CD4-positive, alpha-beta memory T cell (primary cell): ENCODE measurements at places on chromosomes 6 and 20. TPM values are rescaled to one million over a fixed set of nuclear protein-coding genes. Genes with fewer than 3 reads are reported as not detected.

RIMS1 gene
- not detected for polyA plus RNA-seq

ULBP1 gene
- polyA plus RNA-seq: not detected

CST5 gene
- polyA plus RNA-seq: not detected

SLC17A9 gene
- 0.13 TPM for polyA plus RNA-seq

PLAGL2 gene
- 1.1 TPM for polyA plus RNA-seq

SLC35A1 gene
- 33.2 TPM for polyA plus RNA-seq

ECT2L gene
- polyA plus RNA-seq: 0.13 TPM

PRPH2 gene
- polyA plus RNA-seq: 0.11 TPM

SLC22A16 gene
- not detected for polyA plus RNA-seq

MYCT1 gene
- polyA plus RNA-seq: not detected

DEFB124 gene
- polyA plus RNA-seq: not detected

RNASET2 gene
- 586 TPM for polyA plus RNA-seq

NRSN1 gene
- polyA plus RNA-seq: not detected

BTBD9 gene
- polyA plus RNA-seq: 24.9 TPM

LTB gene
- polyA plus RNA-seq: 3,276 TPM

LINC00237 gene
- polyA plus RNA-seq: not detected

LY6G6D gene
- not detected for polyA plus RNA-seq

TNFRSF21 gene
- not detected for polyA plus RNA-seq

E2F1 gene
- polyA plus RNA-seq: 0.46 TPM

PLAGL1 gene
- 1.2 TPM for polyA plus RNA-seq

LPA gene
- polyA plus RNA-seq: not detected

SLC26A8 gene
- not detected for polyA plus RNA-seq

SLPI gene
- not detected for polyA plus RNA-seq

CALHM4 gene
- polyA plus RNA-seq: not detected

CCN5 gene
- polyA plus RNA-seq: not detected

EGFL8 gene
- 0.23 TPM for polyA plus RNA-seq

CCM2L gene
- not detected for polyA plus RNA-seq

C2 gene
- not detected for polyA plus RNA-seq

TRMT6 gene
- 13.4 TPM for polyA plus RNA-seq

MROH8 gene
- 1.5 TPM for polyA plus RNA-seq
